ENCODE measurements at places on chromosomes 12 and 14. TPM values are rescaled to one million over a fixed set of nuclear protein-coding genes. Genes with fewer than 3 reads are reported as not detected.

DNA sequence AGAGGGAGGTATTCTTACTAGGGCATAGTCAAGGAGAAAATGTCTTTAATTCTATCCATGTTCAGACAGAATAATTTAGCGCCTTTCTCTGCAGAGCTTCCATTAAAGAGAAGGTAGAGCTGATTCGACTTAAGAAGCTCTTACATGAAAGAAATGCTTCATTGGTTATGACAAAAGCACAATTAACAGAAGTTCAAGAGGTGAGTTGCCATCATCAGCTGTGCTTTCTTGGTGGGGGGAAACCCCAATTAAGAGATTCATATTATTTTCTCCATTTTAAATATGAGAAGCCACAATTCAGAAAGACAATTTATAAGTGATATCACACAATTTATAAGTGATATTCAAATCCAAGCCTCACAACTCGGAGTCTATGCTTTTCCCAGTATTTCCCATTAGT is 27.8 kb downstream of the RPGRIP1 start:
- DNase-seq = no peak
- H3K27ac ChIP-seq = peak overlapping the region; percentile 93
- peak overlapping the region; percentile 91 for H3K4me3 ChIP-seq
- no peaks in the 10 kb centered on the region for H3K36me3 ChIP-seq

The CLEC14A gene
- total RNA-seq = not detected

DNA sequence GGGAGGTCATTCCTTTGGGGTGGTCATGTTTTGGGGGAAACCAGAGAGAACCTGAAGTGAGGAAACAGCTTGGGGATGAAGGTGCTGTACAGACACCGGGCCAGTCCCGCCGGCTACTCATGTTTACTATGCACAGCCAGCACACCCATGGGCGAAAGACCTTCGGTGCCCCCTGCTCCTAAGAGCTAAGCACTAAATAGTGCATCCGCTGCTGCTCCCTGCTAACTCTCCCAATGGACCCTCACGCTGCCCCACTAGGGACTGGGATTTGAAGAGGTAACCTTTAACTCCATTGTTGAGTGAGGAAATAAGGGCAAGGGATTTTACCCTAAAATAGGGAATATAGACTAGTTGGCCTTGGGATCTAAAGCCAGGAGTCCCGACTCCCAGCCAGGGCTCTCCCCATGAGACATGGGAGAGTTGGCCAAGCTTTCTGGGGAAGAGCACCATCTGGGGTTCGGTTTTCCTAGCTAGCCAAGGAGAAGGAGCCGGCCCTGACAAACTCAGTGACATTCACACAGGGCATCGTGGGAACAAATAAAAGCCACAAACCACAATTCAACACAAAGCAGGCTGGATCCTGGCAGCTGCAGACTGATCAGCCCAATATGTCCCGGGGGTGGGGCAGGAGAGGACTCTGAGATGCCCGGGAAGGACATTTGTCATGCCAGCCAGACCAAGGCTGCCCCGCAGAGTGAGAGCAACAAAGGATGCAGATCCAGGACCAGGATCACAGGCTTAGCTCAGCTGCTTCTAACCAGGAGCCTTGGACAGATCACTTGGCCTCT is 91.7 kb downstream of the SINHCAF start:
- peaks cover 11% of the 10 kb centered on the region for H3K4me1 ChIP-seq
- H3K4me3 ChIP-seq = no peak overlapping the region
- no peak for DNase-seq
- peaks cover 77% of the 10 kb centered on the region for H3K27me3 ChIP-seq
- H3K27ac ChIP-seq = no peak overlapping the region

DNA sequence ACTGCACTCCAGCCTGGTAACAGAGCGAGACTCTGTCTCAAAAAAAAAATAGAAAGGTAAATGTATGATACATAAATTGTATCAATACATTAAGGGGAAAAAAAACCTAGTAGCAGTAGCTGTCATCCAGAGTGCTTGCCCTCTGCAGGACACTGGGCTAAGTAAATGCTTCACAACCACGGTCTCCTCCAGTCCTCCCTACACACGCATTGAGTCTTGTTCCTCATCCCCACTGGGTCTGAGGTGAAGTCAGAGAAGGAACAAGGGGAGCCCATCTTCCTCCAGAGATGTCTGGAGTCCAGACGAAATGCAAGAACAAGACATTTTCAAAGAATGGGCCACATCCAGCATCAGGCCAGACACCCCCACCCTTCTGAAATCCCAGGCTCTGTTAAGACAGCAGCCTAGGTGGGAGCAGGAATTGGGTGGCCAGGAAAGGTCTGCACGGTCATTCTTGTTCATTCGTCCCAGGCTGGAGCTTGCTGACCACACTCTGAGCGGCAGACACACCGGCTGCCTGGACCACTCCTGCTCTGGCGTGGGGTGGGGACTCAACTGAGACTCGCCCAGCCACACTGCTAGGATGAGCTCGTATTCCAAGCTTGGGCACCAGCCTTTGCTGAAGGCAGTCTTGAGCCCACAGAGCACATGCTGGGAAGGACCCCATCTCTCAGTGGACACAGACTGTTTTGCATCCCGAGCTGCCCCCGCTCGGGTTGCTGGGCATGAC is 45.5 kb downstream of the CHGA start:
- DNase-seq = no peak
- H3K4me3 ChIP-seq = no peak overlapping the region
- H3K27ac ChIP-seq = no peak overlapping the region
- H3K4me1 ChIP-seq = peaks cover 2% of the 10 kb centered on the region
- H3K36me3 ChIP-seq = no peaks in the 10 kb centered on the region

The C14orf180 gene
- not detected for total RNA-seq

- H3K4me1 ChIP-seq = peaks cover 48% of the 10 kb centered on the region
- H3K4me3 ChIP-seq = peak overlapping the region; percentile 62
- DNase-seq = no peak
- no peaks in the 10 kb centered on the region for H3K27me3 ChIP-seq
Measured at GRCh38 chr14:54435500-54435981, 5.6 kb downstream of the CNIH1 start.

GRCh38 chr12:9406564-9407424 is 198.6 kb upstream of the PZP start:
- no peak overlapping the region for H3K27ac ChIP-seq
- peaks cover 3% of the 10 kb centered on the region for H3K36me3 ChIP-seq
- no peak for DNase-seq
- peaks cover 7% of the 10 kb centered on the region for H3K4me1 ChIP-seq
- H3K27me3 ChIP-seq = no peaks in the 10 kb centered on the region

- no peak overlapping the region for H3K4me3 ChIP-seq
- no peaks in the 10 kb centered on the region for H3K4me1 ChIP-seq
- H3K27ac ChIP-seq = no peak overlapping the region
Measured at GRCh38 chr12:120346681-120347080, 19.1 kb upstream of the PLA2G1B start.

GRCh38 chr14:64728856-64729255 is 24.6 kb downstream of the PLEKHG3 start:
- peak overlapping the region; percentile 75 for H3K4me3 ChIP-seq
- H3K4me1 ChIP-seq = peaks cover 65% of the 10 kb centered on the region
- peaks cover 4% of the 10 kb centered on the region for H3K36me3 ChIP-seq

DNA sequence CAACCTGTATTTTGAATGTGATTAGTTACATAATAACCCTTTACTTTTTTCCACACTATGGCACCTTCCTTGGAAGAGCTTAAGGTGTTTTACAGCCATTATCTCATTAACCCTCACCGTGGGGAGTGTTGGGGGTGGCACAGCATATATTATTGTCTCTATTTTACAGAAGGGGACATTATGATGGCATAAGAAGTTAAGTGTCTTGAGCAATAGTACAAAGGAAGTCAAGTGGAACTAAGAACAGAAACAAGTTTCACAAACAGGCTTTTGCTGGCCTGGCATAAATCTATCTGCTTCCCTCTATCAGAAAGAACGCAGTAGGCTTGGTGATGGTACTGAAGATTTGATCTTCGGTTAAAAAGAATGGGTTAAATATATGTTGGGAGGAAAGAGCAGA is 169.7 kb upstream of the OTX2 start:
- H3K27ac ChIP-seq = no peak overlapping the region
- no peaks in the 10 kb centered on the region for H3K36me3 ChIP-seq
- H3K27me3 ChIP-seq = peaks cover 17% of the 10 kb centered on the region
- H3K4me3 ChIP-seq = no peak overlapping the region
- H3K4me1 ChIP-seq = no peaks in the 10 kb centered on the region
- no peak for DNase-seq

DNA sequence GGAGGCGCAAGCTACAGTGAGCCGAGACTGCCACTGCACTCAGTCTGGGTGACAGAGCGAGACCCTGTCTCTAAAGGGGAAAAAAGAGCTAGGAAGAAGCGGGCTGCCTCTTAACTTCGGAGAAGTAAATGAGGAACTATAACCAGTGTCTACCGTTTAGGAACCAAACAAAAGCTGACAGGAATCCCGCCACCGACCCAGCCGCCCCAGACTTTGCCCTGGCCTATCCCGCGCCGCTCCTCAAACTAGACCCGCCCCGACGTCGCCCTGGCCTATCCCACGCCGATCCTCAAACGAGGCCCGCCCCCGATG is 568 bp upstream of the SIVA1 start:
- H3K4me1 ChIP-seq = peaks cover 23% of the 10 kb centered on the region
- peak overlapping the region; percentile 88 for H3K27ac ChIP-seq
- peaks cover 3% of the 10 kb centered on the region for H3K36me3 ChIP-seq
- H3K4me3 ChIP-seq = peak overlapping the region; percentile 96
- H3K27me3 ChIP-seq = no peaks in the 10 kb centered on the region
- DNase-seq = no peak

DNA sequence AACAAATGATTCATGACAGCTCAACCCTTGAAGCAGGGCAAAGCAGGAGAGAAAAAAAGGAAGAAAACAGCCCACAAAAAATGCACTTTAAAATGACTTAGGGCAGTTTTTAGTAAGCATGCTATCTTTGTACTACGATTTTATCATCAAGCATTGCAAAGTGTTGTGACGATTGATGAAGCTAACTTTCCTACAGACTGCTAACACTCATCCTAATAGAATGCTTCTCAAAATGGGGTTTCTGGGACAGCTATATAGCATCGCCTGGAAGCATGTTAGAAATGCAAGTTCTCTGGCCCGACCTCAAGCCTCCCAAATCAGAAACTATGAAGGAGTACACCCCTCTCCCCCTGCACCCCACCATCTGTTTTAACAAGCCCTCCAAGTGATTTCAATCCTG is 256.4 kb downstream of the SSPN start:
- no peak for DNase-seq
- H3K27ac ChIP-seq = no peak overlapping the region
- H3K4me3 ChIP-seq = no peak overlapping the region
- no peaks in the 10 kb centered on the region for H3K27me3 ChIP-seq
- peaks cover 11% of the 10 kb centered on the region for H3K4me1 ChIP-seq

The ERP27 gene
- 14.9 TPM for total RNA-seq

GRCh38 chr12:104825408-104825807 is 132.7 kb downstream of the SLC41A2 start:
- no peaks in the 10 kb centered on the region for H3K27me3 ChIP-seq
- H3K4me1 ChIP-seq = peaks cover 8% of the 10 kb centered on the region
- H3K27ac ChIP-seq = no peak overlapping the region
